Stimulated activated CD8-positive, alpha-beta memory T cell treated with anti-CD3 and anti-CD28 coated beads, Interleukin-15, amount 100 ng/mL, for 24 hours (primary cell): ENCODE measurements at places on chromosomes 11 and 22.

GRCh38 chr11:66045177-66045639, 3.8 kb downstream of the GAL3ST3 start:
- DNase-seq, result peak; percentile 76

DNA sequence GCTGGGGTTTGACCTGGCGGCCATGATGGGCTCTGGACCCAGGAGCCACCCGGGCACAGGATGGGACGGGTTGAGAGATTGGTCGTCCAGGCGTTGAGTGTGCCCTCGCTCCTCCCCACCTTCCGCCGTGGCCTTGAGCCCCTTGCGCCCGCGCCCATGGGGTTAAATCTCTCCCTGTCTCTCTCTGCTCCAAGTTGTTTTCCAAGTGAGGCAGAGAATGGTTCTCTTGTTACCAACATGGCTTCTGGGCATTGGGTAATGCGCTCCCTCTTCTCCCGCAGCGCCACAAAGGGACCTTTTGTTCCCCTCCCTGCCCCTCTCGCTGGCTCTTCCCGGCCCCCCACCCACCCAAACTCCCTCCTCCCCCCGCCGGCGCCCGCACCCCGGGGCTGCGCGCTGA, 18.8 kb upstream of the PICK1 start:
- no peak for DNase-seq

- no peak for DNase-seq
These were observed 759 bp downstream of the DESI1 start for GRCh38 chr22:41619979-41620588.

GRCh38 chr11:115345840-115346239, 158.4 kb downstream of the CADM1 start:
- no peak for DNase-seq

GRCh38 chr11:72129381-72129780, 6.1 kb upstream of the FOLR3 start:
- DNase-seq, result no peak

DNA sequence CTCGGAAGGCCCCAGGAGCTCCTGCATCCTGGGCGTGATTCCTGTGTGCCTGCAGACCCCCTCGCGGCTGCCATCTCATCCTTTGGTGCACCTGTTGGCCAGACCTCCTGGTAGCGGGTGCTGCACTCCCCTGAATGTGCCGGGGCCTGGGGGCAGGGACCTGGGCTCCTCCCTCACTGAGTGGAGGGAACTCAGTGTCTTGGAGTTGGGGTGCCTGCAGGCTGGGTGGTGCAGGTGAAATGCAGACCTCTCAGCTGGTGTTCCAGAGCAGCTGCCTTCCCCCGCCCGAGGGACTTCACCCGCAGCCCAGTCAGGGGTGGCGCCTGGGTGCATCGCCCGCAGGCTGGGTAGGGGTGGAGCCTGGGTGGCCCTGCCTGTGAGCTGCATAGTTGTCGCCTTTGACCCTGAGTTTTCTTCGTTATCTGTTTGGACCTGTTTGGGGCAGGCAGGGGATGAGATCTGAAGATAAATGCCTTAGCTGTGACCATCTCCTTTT, 31.4 kb downstream of the LRP5 start:
- no peak for DNase-seq

GRCh38 chr11:13339195-13340153, 61.9 kb downstream of the BMAL1 start:
- DNase-seq, result no peak

DNA sequence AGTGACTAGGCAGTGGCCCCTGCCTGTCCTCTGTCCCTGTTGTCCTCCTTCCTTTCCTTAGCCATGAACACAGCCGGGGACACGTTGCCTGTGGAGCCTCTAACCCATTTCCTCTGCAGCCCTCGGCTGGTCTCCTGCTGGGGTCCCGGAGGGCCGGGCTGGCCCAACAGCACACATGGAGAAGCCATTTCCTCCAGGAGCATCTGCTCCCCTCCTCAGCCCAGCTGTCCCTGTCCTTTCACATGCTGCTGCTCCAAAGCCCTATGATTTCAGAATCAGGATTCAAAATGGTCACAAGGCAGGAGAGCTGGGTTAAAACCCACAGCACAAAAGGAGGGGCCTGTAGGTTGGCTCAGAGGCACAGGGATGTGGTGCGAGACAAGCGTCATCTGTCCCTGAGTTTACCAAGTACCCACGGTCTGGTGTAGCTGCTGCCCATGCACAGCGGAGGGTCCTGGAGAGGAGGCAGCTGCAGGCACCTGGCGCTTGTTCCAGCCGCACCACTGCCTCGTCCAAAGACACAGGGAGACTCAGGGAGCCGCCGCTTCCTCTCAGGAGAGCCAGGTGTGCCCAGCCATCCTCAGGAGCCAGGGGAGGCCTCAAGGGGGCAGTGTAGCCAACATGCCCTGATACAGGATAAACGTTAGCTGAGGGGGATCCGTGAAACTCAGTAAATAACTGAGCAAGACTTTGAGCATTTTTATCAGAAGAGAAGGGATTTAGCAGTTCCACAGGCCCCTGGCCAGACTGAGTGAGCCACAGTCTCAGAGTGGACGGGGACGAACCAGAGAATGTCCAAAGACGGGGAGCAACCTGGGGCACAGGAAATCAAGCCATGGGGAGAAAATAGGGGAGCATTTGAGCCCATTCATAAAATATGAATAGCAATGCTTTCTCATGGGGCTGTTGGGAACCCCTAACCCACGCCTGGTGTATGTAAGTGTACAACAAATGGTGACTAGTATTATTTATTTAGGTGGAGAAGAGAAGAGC, 3.9 kb upstream of the VSIG10L2 start:
- no peak for DNase-seq

GRCh38 chr11:43269254-43269918, 42.4 kb upstream of the API5 start:
- no peak for DNase-seq

GRCh38 chr11:61124574-61125309, 22.5 kb downstream of the CD5 start:
- no peak for DNase-seq

- no peak for DNase-seq
These were observed 117.7 kb upstream of the CCDC90B start for GRCh38 chr11:83403691-83404389.

- DNase-seq, result no peak
These were observed 18.9 kb downstream of the TPST2 start for GRCh38 chr22:26570864-26571525.

- no peak for DNase-seq
These were observed 2.0 kb downstream of the PARVG start for GRCh38 chr22:44182588-44183286.

DNA sequence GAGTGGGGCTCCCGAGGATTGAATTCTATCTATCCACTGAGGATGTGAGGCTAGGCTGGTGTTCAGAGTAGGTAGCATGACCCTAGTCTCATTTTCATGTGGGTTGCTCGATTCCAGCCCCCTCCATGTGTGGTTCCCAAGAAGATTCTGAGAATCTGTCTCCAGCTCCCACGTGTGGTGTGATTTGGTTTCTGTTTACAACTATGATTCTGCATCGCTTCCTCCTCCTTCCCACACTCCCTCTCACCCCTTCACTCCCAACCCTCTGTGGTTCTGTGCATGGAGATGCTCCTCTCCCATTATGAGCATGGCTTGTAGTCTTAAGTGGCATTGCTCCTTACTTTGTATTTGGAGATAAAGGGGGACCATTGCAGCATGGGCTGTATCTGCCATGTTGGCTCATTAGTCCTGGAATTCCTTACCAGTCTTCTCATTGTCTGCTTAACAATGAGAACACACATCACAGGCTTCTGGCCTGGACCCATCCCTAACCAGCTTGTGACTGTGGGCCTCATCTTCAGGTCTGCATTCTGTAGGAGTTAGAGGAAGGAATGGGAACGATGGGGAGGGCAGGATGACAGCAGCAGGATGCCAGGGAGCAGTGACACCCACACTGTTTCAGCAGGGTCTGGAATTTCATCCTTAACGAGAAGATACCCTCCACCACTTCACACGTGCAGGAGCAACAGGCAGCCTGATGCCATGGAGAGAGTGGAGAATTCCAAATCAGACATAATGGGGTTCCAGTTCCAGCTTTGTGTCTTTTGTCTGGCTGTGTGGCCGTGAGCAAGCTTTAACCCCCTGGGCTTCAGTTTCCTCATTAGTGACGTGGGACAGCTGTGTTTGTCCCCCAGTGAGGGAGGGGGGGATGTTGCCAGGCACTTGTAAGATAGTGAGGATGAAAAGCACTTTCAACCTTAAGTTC, 86.0 kb downstream of the CCDC81 start:
- DNase-seq, result no peak

DNA sequence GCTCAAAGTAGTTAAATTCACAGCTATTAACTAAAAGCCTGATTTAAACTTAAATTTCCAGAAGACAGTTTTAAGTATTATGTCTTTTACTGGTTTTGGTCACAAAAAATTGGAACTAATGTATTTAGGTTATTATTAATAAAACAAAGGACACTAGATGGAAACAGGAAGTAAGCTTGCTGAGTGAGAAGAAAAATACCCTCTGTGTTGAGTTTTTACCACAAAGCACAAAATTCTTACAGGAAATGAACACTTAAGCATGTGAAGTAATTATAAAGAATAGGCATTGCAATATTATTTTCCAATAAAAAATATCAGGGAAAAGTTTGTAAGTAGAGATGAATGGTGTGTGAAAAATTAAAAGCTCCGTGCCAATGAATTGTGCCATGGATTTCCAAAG, 46.3 kb downstream of the PIK3C2A start:
- no peak for DNase-seq

- no peak for DNase-seq
These were observed 65.3 kb downstream of the ARHGEF12 start for GRCh38 chr11:120401506-120401905.

- DNase-seq, result no peak
These were observed 833 bp upstream of the ME3 start for GRCh38 chr11:86673055-86673843.

GRCh38 chr22:38353142-38353629, 36.0 kb upstream of the CSNK1E start:
- peak; percentile 79 for DNase-seq

DNA sequence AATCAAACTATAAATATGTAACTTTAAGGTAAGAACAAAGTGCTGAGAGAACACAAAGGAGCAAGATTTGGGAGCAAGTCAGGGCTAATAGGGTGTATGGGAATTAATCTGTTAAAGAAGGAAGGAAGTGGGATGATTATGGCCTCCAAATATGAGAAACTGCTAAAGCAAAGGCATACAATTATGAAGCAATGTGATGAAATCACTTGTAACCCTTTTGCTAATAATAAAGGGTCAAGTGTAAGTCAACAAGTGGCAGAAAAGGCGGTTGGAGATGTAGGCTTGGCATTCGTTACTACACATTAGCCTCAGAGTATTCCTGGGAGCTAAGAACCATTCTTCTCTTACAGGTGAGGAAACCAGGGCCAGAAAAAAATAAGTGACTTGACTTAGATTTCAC, 1002.3 kb upstream of the TENM4 start:
- DNase-seq, result no peak

GRCh38 chr11:76216536-76217325, 10.4 kb upstream of the WNT11 start:
- DNase-seq, result no peak

DNA sequence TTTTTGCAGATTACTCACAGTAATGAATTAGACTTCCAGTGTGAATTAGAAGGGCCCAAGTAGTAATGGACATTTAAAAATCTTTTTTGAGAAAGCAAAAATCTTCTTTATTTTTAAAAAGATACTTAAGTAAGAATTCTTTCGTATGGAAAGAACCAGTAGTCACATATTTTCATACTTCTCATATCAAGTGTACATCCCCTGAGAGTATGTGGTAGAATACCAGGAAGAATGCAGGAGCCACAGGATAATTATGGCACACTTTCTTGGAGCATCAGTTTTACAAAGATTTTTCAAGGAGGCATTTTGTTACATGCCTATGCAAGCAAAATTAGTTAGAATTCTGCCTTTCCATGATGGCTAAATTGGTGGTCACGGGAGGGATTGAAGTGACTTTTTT, 28.1 kb downstream of the POLD3 start:
- DNase-seq, result no peak

DNA sequence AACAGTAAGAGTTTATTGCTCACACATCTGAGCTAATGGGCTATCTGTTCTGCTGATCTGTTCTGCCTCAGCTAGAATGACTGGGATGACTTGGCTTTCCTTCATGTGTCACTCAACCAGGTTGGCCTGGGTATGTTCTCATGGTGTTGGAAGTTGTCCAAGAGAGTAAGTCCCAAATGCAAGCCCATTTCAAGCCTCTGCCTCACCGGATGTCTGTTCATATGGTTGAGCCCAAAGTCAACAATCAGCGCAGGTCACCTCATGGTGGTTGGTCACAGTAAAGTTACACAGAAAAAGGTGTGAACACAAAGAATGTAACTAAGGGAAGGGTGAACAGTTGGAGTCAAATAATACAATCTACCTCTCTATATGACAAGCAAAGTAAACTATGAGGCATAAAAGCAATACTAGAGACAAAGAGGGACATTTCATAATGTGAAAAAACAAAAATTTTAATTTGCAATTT, 1.9 kb downstream of the GDPD4 start:
- no peak for DNase-seq

GRCh38 chr11:117878939-117879475, 2.5 kb upstream of the FXYD6 start:
- DNase-seq, result no peak
